ENCODE measurements at places on chromosomes 11 and 22.

GRCh38 chr11:68128682-68129327 is 7.6 kb upstream of the CHKA start:
- no peak for DNase-seq

- DNase-seq, result no peak
Observed at GRCh38 chr11:59611570-59612565, 3.7 kb downstream of the OSBP start.

GRCh38 chr11:104254347-104254746 is 90.4 kb upstream of the PDGFD start:
- DNase-seq, result peak; percentile 7

DNA sequence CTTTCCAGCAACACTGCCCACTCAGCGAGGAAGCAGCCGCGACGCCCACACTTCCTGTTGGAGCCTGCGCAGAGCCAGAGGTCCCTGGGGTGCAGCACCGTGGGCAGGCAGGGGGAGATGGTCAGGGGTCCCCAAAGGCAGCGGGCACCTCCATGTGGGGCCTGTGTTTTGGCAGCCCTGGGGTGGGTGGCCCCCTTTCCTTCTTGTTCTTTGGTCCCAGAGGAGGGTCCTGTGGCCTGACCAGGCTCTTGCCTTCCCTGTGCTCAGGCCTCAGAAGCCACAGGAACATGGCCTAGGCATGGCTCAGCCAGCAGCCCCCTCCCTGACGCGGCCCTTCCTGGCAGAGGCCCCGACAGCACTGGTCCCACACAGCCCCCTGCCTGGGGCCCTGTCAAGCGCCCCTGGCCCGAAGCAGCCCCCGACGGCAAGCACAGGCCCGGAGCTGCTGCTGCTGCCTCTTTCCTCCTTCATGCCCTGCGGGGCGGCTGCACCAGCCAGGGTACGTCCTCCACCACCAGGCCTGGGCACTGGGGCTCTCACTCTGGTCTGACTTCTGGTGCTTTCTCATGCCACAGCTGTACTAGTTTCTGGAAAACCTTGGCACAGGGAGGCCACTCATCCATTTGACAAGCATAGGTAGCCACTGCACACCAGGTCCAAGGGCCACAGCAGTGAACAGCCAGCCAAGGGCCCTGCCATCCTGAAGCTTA is 47.1 kb downstream of the PISD start:
- DNase-seq, result no peak

GRCh38 chr11:73263640-73264039 is 8.5 kb upstream of the P2RY6 start:
- DNase-seq, result no peak

GRCh38 chr11:117748771-117749540 is 48.1 kb downstream of the DSCAML1 start:
- no peak for DNase-seq
